ENCODE measurements at places on chromosomes 13 and 19.

- DNase-seq, result no peak
Observed at GRCh38 chr13:88339271-88339741, 668.1 kb downstream of the SLITRK5 start.

- no peak for DNase-seq
Observed at GRCh38 chr13:50140581-50141374, 125.5 kb downstream of the KCNRG start.

GRCh38 chr13:98068521-98068920, 74.4 kb upstream of the FARP1 start:
- DNase-seq, result no peak

GRCh38 chr13:34634448-34634847, 307.6 kb upstream of the NBEA start:
- DNase-seq, result no peak

- DNase-seq, result no peak
Observed at GRCh38 chr19:10424011-10424637, 3.8 kb downstream of the PDE4A start.

- DNase-seq, result no peak
Observed at GRCh38 chr13:84648069-84648640, 765.9 kb upstream of the SLITRK1 start.

DNA sequence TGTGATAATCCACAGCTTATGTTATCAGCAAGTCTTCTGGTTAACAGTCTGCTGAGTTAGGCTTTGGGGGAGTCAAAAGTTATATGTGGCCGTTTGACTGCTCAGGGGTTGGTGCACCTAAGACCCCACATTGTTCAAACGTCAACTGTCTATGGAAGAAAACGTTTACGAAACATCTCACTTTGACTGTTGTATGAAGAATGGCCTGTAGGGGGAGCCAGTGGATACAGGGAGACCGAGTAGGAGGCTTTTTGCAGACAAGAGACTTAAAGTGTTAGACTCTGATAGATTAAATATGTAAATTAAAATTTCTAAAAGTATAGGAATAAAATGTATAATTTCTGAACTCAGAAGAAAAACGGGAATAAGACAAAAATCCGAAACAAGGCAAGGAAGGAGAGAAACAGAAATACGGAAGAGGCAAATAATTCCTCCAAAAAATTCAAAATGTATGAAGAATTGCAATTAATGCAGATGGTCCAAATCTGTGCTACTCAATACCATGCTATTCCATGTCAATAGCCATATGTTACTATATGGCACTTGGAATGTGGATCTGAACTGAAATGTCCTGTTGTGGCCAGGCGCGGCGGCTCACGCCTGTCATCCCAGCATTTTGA, 37.8 kb downstream of the TNFSF14 start:
- DNase-seq, result peak; percentile 91

- peak; percentile 16 for DNase-seq
Observed at GRCh38 chr19:33430674-33431277, 57.3 kb downstream of the CEBPG start.

DNA sequence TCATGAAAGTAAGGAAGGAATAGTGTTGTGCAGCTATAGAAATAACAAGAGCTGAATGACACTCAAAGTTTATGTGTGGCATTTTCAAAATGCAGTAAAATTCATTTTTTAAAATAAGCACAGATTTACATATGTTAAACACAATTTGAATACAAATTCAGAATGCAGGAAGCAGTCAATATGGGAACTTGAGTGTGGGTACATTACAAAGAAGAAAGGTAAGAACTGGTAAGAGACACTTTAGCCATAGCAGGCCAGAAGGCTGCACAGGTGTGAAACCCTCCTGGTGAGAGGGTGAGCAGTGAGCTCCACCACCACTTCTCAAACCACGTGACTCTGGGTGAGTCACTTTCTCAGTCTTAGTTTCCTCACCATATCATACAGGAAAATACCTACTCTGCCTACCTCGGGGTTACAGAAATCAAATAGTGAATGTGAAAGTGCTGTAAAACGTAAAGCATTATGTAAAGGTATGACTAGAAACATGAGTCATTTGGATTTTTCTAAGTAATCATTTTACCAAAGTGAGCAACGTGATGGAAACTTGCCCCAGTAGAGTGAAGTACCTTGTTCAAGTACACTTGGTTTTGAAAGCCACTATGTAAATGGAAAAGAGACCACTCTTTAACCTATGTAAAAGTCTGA, 40.5 kb downstream of the USP12 start:
- DNase-seq, result peak; percentile 97

DNA sequence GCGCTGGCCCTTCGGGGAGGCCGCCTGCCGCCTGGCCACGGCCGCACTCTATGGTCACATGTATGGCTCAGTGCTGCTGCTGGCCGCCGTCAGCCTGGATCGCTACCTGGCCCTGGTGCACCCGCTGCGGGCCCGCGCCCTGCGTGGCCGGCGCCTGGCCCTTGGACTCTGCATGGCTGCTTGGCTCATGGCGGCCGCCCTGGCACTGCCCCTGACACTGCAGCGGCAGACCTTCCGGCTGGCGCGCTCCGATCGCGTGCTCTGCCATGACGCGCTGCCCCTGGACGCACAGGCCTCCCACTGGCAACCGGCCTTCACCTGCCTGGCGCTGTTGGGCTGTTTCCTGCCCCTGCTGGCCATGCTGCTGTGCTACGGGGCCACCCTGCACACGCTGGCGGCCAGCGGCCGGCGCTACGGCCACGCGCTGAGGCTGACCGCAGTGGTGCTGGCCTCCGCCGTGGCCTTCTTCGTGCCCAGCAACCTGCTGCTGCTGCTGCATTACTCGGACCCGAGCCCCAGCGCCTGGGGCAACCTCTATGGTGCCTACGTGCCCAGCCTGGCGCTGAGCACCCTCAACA, 1.2 kb downstream of the F2RL3 start:
- DNase-seq, result no peak

- DNase-seq, result no peak
Observed at GRCh38 chr13:26584713-26585112, 27.2 kb downstream of the WASF3 start.

DNA sequence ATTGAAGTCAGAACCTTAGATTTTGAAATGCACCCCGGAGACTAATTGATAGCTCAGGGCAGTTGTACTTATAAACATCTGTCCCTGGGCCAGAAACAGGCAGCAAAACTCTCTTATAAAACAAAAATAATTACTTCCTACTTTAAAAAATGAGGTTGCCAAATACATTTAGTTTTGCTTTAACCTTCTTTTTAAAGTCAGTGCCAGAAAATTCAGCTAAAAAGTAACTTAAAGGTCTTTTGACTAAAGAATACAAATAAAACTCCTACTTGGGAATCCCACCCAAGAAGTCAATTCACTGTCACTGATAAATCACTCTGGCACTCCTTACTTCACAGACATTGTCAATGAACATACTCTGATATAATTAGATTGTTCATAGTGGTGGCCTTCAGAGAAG, 60.7 kb downstream of the DOCK9 start:
- DNase-seq, result no peak

- no peak for DNase-seq
Observed at GRCh38 chr13:54953786-54954185, 1925.2 kb downstream of the OLFM4 start.

DNA sequence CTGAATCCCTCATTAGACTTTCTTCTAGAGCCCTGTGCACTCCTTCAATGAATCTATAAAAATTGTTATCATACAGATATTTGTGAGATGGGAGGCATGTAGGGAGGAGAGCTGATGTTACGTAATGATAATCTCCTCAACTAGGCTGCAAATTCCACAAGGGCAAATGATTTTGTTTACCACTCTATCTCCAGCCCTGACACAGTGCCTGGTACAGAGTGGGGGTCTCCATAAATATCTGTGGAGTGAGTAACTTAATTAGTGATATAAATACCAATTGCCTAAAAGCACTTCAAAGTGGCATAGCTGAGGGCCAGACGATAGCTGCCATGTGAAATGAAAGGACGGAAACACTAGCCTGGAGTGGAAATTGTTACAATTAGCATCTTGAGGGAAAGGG, 54.2 kb downstream of the SERTM1 start:
- DNase-seq, result no peak

DNA sequence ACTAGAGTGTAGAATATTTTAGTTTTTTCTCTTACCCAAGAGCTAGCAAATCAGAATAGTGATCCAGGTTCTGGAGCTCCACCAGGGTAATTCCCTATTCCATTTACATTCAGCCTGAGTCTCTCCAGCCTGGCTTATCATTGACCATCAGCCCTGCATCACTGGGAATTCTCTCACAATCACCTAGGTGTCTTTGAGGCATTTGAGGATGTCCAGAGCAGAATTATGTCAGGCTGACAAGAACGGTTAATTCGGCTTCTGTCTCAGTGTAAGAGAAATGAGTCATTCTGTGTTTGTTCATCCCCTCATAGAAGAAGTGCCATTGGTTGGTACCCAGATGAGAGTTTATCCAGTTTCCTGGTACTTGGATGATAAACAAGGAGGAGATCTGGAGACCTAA, 180.5 kb downstream of the ZNF737 start:
- no peak for DNase-seq

GRCh38 chr19:50790396-50790795, at the start of gene ACP4:
ACP4 (plus strand) TSS chr19:50790415; CDS start chr19:50790415, 0 bp downstream.
- no peak for DNase-seq

GRCh38 chr13:79340490-79340889, 65.6 kb downstream of the RBM26 start:
- DNase-seq, result no peak

DNA sequence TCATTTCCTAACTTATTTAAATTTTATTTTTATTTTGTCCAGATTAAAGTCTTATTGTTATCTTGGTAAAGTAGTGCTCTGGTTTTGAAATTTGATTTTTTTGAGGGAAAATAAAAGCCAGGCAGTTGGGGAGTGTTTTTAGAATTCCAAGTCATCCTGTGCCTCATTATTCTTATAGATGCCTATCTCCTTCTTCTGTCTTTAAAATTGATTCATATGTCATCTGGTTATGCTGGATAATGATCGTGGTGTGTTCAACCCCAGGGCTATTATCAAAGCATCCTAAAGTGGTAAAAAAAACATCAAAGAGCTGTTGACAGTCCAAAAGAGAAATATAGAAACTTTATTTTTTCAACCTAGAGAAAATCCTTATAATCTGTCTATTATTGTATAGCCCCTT, 6.0 kb upstream of the FNDC3A start:
- DNase-seq, result no peak

DNA sequence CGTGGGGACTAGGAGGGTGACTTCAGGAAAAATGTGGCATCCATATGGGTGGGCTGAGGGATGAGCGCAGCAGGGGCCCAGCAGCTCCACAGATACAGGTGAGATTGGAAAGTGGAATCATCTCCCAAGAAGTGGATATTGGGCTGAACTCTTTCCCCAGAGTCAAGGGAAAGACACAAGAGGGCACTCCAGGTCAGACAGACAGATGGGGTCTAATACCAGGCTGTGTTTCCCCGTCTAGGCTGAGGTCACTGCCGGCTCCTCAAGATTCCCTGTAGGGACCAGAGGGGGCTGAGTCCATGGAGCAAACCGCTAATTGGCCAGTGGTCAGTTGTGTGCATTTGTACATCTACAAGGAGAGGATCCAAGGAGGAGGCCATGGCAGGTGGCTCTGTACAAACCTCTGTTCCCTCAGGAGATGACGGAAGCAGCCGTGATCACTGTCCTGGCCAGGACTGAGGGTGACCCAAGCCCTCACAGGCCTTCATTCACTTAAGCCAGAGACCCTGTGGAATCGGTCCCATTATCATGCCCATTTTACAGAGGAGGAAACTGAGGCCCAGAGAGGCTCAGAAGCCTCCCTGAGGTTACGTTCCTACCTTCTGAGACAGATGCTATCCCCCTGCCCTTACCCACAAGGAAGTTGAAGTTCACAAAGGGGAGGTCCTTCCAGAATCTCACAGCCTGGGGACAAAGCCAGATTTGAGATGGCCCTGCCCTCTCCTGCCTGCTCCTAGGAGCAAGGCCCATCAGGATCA, 14.9 kb upstream of the IGLON5 start:
- no peak for DNase-seq

DNA sequence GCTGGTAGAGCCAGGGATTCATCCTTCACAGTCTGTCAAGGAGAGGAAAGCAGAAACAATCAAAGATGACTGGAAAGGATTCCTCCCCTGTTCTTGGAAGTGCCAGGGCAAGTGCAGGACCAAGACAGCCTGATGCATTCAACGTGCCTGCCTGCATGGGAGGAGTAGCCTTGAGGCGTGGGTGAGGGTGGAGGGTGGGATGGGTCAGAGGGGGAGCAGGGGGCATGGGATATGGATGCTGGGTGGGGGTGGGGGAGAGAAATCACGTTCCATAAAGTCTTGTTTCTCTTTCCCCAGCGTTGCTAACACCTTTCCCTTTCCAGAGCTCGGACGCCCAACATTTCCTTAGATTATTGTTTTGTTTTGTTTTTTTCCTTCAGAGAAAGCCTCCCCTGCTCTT, 108.0 kb upstream of the SLC15A1 start:
- DNase-seq, result no peak

GRCh38 chr19:48934837-48935236, 1.3 kb downstream of the DHDH start:
- no peak for DNase-seq

DNA sequence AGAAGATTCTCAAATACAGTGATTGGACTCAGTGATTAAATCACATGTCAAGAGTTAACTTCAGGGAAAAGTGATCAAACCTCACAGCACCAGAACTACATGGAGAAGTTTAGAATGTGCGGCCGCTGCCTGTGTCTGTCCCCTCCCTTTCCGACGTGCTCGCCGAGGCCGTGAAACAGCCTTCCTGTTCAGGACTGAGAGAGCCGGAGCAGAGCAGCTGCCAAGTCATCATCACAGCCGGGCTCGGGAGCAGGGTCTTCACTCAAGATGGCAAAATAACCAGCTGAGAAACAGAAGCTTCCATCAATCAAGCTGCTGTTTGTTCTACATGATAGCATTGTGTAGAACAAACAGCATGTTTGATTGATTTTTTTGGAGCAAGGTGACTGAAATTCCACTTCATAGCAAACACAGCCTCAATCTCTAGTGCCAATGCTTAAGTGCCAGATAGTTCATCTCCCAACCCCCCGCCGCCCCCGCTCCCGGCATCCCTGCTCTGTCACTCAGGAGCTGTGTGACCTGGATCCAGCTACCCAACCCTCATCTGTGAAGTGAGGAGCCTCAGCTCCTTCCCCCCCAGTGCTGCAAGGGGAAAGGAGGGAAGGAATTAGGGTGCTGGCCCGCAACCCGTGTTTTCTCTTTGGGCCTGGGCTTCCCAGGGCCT, 70.6 kb downstream of the HSPH1 start:
- DNase-seq, result no peak

- DNase-seq, result no peak
Observed at GRCh38 chr19:18895824-18896341, at the start of gene CERS1. CERS1 (minus strand) TSS chr19:18896158; CDS start chr19:18896072, 86 bp downstream.

- no peak for DNase-seq
Observed at GRCh38 chr13:100442095-100442832, 146.3 kb downstream of the GGACT start.

GRCh38 chr13:111122056-111122455, 6.9 kb downstream of the ARHGEF7 start:
- DNase-seq, result no peak

DNA sequence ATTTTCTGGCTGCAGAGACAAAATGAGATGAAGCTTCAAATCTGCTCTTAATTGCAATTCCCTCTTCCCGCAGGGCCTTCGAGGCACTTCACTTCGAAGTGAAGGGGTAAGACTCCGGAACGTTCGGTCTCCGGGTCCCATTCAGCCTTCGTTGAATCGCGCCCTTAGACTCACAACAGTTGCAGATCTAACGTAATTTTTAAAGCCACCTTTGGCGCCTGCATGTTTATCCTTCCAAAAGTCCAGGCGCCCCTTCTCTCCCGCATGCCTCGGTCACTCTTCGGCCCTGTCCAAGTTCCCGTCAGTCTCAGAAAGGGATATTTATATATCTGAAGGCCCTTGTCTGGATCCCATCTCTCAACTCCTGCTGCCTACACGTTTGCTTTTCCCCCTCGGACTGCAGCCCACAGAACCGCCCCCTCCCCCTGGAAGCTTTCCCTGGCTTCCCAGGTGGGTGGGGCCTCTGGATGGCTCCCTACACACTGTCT, 915 bp upstream of the KCTD12 start:
- no peak for DNase-seq

All from GM12864 (cell line).